ENCODE measurements at places on chromosomes 7 and 10.

GRCh38 chr10:43340619-43341018 lies 30.8 kb upstream of the FXYD4 start:
- no peak for DNase-seq

GRCh38 chr7:40382145-40382544 lies 247.3 kb downstream of the SUGCT start:
- DNase-seq: no peak

DNA sequence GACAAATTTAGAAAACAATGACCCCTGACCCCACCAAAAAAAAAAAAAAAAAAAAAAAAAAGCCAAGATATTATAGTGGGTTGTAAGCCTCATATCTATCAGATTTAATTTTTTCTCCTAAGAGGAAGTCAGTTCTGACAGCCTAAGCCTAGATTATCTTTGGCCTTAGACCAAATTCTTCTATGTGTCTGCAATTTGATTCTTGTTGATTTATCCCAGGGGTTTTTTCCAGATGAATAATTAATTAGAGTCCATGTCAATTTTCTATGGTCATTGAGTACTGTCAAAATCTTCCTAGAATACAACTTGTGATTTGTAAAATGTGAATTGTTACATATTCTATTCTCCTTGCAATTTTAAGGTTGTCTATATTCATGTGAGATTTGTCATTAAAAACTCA lies 151.6 kb upstream of the CACNA2D1 start:
- DNase-seq: no peak

DNA sequence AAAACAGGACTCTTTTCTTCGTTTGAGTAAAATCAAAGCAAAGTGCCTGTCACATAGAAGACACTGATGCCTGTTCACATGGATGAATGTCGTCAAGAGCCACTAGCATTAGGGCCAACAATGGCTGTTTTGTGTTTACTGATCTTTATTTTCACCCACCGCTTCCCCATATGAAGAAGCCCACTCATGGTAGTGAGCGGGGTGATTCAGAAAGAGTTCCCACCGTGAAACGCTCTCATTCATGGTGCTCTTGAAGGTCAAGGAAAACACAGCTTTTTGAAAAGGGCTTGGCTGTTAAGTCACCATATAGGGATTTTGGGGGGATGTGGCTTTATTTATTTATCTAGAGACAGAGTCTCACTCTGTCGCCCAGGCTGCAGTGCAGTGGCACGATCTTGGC lies 12.5 kb downstream of the PROSER2 start:
- DNase-seq: no peak

DNA sequence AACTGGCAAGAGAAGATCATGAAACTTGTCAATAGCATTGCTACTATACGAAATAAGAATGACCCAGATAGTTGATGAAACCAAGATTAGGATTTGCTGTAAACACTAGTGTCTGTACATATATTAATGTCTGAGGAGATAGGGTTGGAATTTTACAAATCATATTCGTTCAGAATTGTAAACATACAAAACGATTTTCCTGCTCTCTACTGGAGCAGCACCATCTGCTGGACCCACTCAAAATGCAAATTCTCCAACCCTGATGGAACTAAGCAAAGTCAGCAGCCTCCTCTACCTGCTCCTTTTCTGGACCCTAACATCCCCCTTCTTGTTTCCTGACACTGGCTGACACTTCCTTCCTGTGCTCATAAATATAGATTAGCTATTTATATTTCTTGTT lies 29.4 kb upstream of the SGMS1 start:
- peak; percentile 58 for DNase-seq

DNA sequence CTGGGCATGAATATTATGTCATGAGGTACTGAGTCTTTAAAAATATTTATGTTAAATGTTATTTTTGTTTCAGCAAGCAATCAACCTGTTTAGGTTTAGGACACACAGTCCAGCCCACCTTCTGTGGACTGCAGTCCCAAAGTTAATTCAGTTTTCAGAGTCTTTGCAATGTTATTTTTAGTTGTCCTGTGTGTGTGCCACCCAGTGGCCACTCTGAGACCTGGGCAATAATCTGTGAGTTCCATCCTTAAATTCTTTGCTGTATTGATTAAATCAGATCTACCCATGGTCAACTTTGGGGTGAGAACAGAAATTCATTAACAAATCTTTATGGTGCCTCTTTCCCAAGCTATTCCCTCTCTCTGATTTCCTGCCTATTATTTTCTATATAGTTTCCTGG lies 415.1 kb downstream of the CCSER2 start:
- DNase-seq: no peak

GRCh38 chr7:84336303-84336702 lies 141.7 kb upstream of the SEMA3A start:
- DNase-seq: peak; percentile 88

GRCh38 chr10:94183666-94184264 lies 179.0 kb downstream of the NOC3L start:
- peak; percentile 67 for DNase-seq

GRCh38 chr10:60646966-60647796 lies 131.1 kb upstream of the CDK1 start:
- peak; percentile 64 for DNase-seq

DNA sequence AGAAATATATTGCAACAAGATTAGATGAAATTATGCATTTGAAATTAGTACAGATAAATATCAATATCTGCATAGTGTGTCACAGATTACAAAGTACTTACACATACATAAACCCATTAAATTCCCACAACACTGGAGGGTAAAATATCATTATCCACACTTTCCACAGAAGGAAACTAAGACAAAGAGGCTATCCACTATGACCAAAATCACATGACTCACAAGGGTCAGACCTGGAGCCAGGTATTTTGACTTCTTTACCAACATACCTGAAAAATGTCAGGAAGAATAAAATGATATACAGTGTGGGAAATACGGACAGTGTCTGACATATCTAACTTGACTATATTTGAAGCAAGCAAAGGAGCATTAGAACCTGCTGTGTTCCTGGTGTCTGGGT lies 34.1 kb downstream of the HYCC1 start:
- no peak for DNase-seq

- no peak for DNase-seq
These were observed 502.0 kb upstream of the CELF2 start for GRCh38 chr10:10515479-10516204.

DNA sequence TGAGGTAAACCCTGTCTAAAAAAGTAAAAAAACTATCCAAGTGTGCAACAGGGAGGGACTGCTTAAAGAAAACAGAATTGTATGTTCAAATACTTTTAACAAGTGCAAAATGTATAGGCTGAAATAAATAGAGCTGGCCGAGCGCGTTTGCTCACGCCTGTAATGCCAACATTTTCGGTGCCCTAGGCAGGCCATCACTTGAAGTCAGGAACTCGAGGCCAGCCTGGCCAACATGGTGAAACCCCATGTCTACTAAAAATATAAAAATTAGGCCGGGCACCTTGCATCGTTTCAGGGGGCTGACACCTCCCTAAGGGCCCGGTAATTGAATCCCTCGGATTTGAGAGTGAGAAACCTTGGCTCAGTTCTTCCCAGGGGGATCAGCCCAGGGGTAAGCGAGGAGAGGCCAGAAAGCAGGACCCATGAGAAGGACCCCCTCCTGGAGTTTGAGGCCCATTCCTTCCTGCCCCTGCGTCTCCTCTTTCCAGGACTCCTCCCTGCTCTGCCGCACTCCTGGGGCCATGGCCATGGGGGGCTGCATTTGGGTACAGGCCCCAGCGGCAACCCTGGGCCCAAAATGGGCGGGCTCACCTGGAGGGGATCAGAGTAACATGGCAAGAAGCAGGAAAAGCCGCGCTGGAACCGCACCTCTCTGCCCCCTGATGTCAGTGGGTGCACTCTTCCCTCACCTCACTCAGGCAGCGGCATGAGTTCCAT lies 75.5 kb upstream of the TMEM248 start:
- no peak for DNase-seq

DNA sequence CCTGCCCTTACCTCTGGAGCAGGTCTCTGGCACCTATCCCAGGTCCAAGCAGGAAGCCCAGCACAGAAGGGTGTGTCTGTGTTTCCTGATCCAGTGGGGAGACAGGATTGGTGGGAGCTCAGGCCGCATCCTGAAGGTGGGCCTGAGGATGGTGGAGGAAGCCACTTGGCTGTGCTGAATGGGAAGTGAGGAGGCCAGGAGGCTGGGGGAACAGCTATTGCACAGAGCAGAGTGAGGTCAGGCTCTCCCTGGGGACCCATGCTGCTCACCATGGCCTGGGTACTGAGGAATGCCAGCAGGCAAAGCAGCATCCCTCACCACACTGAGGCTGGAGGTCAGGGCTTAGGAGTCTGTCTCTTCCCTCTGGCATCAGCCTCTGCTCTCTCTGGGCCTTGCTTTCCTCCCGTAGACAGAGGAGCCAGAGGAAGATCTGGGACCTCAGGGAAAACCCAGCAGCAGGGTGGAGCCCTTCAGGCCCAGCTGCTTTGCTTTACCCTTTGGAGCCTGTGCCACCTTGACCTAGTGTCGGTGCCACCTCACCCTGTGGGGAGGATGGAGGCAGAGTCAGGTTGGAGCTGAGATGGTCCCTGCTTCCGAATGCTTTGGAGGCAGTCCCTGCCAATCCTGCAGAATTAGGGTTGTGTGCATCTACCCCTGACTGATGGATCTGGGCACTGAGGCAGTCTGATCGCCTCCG lies 39.0 kb downstream of the CDH23 start:
- DNase-seq: no peak

- DNase-seq: no peak
These were observed 146.9 kb upstream of the ZMIZ1 start for GRCh38 chr10:78921895-78922294.

DNA sequence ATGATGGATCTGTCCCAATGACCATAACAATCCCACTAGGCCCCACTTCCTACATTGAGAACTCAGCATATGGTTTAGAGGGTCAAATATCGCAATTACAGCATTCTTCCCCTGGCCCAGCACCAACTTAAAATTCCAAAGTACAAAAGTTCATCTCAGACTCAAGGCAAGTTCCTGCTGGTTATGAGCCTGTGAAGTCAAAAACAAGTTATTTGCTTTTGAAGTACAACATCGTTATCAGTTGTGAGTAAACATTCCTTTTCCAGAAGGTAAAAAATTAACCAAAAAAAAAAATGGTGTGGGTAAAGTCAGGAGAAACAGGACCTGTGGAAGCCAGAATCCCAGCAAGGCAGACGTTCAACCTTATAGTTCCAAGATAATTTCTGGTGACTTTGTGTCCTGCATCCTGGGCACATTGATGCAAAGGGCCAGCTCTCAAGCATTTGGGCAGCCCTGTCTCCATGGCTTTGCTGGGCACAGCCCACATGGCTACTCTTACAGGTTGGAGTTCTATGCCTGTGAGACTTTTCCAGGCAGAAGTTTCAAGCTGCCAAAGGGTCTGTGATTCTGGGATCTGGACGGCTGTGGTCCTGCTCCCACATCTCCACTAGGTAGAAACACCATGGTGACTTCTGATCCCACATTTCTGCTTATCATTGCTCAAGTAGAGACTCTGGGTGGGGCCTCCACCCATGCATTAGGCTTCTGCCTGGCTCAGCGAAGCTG lies 37.5 kb downstream of the AKR1C8 start:
- no peak for DNase-seq

DNA sequence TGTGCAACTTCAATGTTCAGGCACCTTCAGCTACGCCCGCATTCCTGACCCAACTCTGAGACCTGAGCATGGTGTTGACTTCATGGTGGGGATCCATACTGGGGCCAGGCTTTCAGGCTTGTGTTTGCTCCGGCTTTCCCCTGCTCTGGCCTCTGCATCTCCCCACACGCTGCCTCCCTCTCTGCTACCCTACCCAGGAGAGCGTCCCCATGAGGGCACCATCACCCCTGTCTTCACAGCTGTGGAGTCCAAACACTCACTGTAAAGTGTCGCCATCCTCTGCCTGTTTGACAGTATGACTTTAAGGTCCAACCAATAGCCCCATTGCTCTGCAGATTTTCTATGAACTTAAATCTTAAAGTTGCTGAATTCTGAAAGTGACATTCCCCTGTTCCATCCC lies 199.0 kb upstream of the GRB10 start:
- no peak for DNase-seq

GRCh38 chr7:19932549-19933249 lies 159.3 kb upstream of the TMEM196 start:
- no peak for DNase-seq

DNA sequence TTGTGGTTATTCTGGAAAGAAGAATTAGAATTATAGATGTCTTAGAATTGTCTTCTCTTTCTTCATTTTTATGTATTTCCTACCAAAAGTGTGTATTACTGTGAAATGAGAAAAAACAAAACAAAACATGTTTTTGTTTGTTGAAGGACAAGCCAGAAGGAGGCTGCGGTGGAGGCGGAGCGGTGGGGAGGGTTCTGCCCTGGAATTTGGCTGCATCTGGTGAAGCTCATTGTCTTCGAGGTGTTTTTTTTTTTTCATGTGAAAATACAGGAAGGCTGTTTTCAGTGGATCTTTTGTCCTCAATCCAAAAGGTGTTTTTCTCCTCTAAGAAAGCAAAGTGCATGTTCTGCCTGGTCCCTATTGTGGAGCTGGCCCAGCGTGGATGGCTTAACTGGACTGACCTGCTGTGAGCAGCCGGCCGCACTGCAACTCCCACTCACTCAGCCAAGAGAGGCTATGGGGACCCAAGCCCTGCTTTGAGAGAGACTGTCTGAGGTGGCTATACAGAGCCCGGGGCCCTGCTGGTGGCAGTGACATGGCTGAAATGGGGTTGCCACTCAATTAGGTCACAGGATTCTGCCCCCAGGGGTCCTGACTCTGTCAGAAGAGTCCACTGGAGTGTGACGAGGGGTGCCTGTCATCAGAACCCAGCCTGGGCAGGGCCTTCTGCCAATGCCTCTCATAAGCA lies 184.9 kb upstream of the MKI67 start:
- DNase-seq: no peak

Data from fibroblast of villous mesenchyme (primary cell).